T-helper 17 cell (primary cell): ENCODE measurements at places on chromosomes 3 and 15. TPM values are rescaled to one million over a fixed set of nuclear protein-coding genes. Genes with fewer than 3 reads are reported as not detected.

Gene SOX14
- total RNA-seq, result not detected

DNA sequence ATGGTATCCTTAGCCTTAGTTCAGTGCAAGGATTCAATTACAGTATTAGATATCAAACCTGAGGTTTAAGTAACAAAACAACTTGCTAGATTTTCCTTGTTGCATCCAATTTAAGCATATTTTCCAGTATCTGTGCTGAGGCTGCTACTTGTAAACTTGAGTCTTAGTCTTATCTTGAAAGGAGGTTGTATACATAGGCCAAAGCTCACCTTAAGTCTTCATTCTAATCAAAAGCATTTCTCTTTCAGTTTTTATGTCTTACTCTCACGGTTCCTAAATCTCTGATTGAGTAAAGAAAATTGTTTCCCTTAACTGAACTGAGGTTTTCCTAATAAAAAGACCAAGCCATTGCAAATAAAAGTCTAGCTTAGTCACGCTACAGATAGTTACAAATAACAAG, 52.6 kb downstream of the U2SURP start:
- no peak for DNase-seq

- no peak for DNase-seq
Observed at GRCh38 chr3:48082580-48083184, 66.5 kb upstream of the MAP4 start.

- no peak for DNase-seq
Observed at GRCh38 chr3:57948781-57949242, 59.4 kb upstream of the FLNB start.

- no peak for DNase-seq
Observed at GRCh38 chr15:82181371-82181770, 81.2 kb downstream of the EFL1 start.

DNA sequence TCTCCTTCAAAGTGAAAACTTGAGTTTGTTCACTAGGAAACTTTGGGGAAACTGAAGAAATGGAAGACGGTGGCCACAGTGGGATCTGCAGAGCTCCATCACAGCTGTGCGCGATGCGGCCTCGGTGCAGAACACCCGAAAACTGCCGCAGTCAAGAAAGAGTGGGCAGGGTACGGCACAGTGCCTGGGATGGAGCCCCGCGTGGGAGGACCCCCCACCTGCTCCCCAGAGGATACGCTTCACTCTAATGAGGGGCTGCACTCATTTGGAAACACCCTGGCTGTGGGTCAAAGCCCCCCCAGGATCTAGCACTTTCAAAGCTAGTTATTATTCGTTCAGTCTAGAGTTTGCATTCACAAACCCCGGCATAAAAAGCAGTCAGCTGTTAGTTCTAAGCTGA, 9.5 kb downstream of the ADAMTS17 start:
- no peak for DNase-seq

DNA sequence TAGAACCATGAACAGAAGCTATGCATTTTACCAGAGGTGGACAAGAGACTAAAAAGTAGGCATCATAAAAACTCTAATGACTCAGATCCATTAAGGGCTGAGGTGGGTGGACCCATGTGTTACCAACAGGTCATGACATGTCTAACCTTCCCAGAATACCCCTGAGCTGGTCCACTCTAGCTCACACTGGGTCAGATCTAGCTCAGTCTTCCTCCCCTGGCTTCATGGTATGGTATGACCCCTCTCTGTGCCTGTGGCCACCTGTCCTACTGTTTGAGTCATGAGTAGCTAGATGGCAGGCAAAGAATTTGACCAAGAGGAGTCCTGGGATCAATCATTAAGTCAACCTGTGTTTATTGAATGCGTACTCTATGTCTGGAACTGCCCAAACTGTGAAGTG, 340.4 kb downstream of the EPHB1 start:
- no peak for DNase-seq

DNA sequence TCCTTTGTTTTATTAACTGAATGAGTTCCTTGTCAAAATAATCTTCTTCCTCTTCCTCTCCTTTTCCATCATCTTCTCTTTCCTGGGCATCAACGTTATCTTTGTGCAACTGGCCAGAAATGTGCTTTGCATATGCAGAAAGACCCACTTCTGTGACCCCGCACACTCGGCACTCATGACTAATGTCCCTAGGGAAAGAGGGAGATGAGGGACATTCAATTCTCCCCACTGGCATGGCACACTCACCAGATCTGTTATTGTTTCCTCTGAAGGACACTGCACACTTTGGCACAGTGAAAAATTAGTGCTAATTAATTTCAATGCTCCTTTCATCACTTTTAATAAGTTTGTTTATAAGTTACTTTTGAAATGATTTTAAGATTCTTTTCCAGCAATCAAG, 34.0 kb downstream of the ZNF106 start:
- DNase-seq, result no peak
